Fibroblast of mammary gland (primary cell): ENCODE measurements at places on chromosomes 16 and 17.

GRCh38 chr17:43021741-43022512, at the start of gene VAT1:
VAT1 (minus strand) TSS chr17:43022385; CDS start chr17:43022322, 63 bp downstream.
- peak; percentile 67 for DNase-seq

GRCh38 chr16:68061396-68061795, 23.8 kb upstream of the NFATC3 start:
- DNase-seq, result no peak

DNA sequence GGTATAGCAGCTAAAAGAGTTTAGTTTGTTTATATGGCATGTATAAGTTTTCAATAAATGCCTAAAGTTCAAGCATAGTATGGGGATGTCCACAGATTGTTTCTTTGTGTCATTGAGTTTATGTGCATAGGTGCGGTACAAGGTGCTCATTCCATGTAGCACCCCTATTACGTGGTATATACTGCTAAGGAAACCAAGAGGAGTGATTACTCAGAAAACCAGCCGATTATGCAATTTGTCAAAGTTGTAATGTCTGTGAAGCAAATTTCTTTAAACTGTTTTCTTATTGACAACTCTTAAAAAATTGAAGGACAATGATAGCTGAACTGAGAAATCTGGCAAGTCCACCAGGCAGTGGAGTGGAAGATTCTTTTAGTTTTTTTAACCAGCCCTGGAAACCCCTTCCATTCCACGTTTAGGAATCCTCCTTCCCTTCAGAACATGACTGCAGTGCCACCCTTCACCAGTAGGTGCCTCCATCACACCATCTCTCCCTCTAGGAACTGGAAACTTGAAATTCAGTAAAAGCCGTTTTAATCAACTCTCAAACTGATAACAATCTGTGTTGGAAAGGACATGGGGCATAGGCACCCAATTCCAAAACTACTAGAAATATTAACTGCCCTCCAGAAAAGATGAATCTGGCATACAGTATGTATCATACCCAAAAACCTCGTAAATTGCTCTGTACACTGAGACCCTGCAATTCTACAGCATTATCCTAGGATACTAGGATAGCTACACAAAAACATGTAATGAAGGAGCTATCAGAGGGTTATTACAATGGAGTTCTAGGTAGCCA, 43.5 kb downstream of the REXO5 start:
- peak; percentile 73 for DNase-seq

GRCh38 chr17:83053021-83053681, 26.3 kb upstream of the METRNL start:
- DNase-seq, result peak; percentile 55

DNA sequence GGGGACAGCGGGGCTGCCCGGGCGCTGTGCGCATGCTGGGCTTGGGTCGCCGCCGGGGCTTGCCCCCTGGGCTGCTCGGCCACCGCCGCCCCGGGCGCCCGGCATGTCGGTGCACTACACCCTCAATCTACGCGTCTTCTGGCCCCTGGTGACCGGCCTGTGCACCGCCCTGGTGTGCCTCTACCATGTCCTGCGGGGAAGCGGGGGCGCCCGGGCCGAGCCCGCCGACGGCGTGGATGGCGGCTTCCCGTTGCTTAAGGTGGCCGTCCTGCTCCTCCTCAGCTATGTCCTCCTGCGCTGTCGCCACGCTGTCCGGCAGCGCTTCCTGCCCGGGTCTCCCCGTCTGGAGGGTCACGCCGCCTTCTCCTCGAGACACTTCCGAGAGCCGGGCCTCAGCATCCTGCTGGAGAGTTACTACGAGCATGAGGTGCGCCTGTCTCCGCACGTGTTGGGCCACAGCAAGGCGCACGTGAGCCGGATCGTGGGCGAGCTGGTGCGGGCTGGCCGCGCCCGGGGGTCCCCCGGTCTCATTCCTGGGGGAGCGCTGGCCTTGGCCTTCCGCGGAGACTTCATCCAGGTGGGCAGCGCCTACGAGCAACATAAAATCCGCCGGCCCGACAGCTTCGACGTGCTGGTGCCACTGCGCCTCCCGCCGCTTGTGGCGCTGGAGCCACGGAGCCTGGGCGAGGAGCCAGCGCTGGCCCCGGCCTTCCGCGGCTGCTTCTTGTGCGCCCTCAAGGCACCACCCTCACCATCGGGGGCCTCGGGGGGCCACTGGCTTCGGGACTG, 789 bp downstream of the ITPRIPL2 start:
- DNase-seq, result peak; percentile 67

- no peak for DNase-seq
Measured at GRCh38 chr17:17275971-17276370, 5.1 kb downstream of the COPS3 start.

DNA sequence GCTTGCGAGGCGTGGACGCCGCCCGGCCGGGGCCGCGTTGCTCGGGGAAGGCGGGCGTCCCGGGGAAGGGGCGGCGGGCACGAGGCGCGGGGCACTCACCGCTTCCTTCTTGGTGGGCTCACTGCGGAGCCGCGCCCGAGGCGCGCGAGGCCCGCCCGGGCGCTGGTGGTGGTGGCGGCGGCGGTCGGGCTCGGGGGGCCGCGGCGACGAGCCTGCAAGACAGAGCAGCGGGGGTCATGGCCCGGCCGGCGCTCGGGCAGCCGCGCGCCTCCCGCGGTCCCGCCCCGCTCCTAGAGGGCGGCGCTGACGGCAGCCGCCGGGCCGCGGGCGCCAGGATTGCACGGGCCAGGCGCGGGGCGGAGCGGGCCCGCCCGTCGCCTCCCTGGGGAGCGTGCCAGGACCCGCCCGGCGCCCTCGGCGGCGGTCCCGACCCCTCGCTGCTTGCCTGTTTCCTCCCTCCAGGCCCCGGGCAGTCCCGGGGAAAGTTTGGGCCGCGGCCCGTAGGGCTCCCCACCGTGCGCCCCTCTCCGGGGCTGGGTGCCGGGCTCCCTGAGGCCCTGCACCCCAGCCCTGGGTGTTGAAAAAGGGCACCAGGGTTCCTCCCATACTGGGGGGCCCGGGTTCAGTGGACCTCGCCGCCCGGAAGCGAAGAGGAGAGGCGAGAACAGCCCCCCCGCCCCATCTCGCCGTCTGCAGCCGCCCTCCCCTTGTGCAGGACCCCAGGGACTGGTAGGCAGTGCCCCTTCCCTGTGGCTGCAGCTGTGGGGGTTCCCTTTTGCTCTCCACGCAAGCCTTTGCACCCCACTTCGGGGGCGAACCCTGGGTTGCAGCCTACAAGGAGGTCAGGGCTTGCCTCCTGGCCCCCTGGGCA, at the start of gene C16orf74:
Gene C16orf74, minus strand, starts transcription at position 270 of the 871 bp plus-strand sequence. CDS start 15,879 bp downstream, outside the sequence.
- no peak for DNase-seq

- peak; percentile 77 for DNase-seq
Measured at GRCh38 chr16:88566158-88566557, 4.0 kb upstream of the ZC3H18 start.

DNA sequence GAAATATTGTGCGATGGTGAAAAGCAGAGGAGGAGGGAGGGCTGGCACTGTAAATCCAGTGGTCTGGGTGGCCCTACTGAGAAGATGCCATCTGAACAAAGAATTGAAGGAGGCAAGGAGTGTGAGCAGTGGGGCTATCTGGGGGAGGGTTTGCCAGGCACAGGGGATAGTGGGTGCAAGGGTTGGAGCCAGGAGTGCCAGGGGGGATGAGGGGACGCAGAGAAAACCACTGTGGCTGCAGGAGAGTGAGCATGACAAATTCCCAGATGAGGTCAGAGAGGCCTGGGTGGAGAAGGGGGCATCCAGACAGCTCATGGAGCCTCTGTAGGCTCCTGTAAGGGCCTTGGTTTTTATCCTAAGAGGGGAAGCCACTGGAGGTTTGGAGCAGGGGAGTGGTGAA, 4.8 kb downstream of the XYLT2 start:
- no peak for DNase-seq

DNA sequence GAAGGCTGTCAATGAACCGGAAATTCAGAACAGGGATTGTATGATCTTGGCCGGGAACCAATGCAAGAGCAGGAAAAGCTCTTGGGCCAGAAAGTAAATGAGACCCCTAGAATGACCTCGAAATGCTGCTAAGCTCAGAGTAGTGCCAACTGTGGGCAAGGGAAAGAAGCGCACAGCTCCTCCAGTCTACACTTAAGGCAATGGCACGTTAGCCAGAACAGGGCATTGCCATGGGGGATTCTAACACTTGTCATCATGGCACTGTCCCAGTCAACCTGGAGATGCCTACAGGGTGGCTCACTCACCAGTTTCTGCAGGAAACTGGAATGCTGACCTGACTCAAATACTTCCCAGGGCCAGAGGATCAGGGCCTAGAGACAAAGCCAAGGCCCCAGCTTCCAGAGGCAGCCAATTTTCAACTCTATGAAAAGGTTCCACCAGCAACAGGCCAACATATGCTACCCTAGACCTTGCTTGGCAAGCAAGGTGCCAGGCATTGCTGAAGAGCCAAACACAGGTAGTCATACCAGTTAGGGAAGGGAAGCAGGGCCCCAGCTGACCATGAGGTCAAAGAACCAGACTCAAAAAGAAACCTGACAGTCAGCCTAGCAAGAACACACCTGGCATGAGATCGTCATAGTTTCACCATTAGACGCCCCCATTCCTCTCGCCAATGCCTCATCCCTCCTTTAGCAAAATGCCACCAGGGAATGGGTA, 34.9 kb downstream of the ARHGAP17 start:
- no peak for DNase-seq

GRCh38 chr16:27204312-27204915, 1.1 kb downstream of the KDM8 start:
- no peak for DNase-seq

GRCh38 chr16:73313950-73314349, 266.0 kb upstream of the ZFHX3 start:
- DNase-seq, result no peak
